ENCODE measurements at places on chromosomes 5 and 9.

- DNase-seq, result no peak
These were observed 221.1 kb upstream of the RORB start for GRCh38 chr9:74275872-74276508.

DNA sequence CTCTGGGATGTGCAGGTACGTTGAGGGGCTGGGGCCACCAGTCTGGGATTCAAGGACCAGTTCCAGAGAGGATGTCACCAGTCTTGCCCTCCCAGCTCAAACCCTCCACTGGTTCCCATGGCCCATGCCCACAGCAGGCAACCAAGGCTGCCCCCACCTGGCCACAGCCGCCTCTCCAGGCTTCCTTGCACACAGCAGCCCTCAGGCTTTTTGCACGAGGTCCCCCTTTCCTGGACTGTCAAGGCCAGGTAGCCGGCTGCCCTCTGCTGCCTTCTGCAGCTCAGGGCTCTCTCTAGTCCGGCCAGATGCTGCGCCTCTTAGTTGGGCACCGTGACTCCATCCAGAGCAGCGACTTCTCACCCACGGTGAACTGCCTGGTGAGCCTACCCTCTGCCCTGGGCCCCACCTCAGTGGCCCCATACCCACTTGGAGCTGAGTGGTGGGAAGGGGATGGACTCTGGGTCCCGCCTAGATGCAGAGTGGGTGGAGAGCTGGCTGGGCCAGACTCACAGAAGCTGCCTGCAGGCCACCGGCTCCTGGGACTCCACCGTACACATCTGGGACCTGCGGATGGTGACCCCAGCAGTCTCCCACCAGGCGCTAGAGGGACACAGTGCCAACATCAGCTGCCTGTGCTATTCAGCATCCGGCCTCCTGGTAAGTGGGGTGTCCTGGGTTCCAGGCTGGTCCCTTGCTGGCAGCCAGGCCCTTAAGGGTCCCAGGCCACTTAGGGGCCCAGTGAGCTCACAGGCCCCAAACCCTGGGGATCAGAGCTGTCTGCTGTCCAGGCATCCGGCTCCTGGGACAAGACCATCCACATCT, 2.9 kb downstream of the WDR38 start:
- no peak for DNase-seq

DNA sequence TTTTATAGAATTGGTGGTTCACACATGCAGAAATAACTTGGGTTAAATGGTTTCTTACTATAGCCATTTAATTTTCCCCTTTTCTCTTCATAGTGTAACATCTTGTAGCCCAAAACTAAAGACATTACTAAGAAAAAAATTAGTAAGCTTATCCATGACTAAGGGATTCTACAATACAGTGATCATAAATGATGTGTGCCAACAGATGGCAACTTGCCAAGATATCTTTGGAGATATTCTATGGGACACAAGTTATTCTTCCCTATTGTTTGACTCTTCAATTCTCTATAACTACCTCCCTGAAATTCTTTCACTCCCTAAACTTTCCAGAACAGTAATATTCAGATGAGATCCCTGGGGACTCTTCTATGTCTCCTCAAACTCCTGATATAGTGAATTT, 580.6 kb downstream of the PTPRD start:
- DNase-seq, result no peak

DNA sequence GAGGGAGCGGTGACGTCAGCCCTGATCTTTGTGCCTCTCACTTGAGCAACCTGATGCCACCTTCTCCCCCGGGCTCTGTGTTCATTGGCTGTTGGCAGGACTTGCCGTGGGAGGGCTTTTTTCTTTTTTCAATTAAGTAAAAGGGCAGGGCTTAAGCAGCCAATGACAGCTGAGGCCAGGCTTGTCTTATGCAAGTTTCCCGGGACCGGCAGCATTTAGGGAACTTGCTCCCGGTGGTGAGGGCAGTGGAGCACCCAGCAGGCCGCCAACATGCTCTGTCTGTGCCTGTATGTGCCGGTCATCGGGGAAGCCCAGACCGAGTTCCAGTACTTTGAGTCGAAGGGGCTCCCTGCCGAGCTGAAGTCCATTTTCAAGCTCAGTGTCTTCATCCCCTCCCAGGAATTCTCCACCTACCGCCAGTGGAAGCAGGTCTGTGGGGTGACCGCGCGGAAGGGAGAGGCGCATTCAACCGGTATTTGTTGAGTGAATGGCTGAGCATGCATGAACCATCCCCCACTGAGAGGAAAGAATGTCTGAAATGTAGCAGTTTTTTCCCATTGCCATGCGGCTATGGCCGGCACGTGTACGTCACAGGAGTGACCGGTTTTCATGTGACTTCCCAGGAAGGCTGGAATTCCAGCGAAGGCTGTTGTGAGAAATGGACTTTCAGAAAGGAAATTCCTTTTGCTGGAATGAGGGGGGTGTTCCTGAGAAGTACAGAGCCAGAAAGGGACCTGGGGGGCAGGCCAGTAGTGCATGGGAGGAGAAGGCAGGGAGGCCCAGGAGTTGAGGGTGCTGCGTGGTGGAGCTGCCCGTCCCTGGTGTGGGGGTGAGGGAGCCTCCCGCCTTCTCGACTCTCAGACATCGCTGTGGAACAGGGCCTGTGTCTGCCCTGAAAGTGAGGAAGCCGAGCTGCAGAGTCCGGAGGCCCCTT, 29.0 kb downstream of the PTGES2 start:
- no peak for DNase-seq

GRCh38 chr5:159339460-159339859, 9.2 kb upstream of the IL12B start:
- no peak for DNase-seq

- no peak for DNase-seq
These were observed 158.7 kb downstream of the ARRDC3 start for GRCh38 chr5:91224456-91224855.

GRCh38 chr9:79857188-79857587, 285.4 kb downstream of the TLE4 start:
- no peak for DNase-seq

DNA sequence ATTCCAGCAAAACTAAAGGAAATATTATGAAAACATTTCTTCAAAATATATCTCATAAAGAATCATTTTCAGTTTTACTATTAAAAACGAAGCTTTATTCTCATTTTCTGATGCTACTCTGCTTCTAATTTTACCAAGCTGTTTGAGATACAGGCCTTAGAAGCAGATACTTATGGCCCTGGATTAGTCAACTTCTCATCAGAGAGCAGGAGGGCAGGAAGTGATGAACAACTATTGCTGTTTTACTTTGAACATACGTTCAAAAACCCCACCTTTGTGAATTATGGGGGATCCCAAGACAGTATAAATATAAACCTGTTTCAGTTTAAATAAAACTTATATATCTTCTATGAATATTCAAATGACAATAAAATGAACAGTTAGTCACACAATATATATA, 16.0 kb downstream of the MPDZ start:
- DNase-seq, result no peak

DNA sequence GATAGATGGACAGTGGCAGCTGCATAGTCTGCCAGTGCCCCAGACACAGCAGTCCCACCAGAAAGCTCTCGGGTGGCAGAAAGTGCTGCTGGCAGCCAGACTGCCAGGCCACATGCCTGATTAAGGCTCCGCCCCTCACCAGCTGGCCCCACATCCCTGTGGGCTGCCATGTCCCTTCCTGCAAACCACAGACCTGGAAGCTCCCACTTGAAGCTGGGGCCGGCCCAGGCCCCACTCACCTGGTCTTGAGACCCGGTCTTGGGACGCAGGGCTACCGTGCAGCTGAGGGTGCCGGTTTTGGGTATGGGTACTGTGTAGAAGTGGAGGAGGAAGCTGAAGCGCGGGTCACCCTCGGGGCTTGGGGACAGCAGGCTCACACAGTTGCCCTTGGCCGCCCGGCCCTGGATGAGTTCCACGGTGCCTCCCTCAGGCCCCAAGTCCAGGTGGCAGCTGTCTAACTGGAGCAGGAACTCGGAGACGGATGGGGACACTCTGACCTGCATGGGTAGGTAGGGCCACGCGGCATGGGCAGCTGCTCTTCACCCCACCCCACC, 15.3 kb downstream of the FPGS start:
- DNase-seq, result no peak

DNA sequence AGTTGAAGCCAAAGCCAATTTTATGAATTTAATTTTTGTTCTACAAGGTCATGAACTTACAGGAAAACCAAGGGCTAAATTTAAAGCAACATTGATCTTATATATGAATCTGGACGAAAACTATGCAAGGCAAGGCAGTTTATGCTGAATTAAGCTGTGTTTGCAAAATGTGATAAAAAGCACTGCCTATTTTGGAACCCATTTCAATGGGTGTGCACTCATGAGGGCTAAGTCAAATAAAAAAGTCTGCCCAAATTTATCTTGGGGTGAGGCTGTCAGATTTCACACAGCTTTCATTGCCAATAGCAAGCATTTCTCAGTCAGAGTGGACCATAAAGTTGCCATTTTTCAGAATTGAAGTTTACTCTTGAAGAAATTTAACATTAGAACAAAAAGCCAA, 199.9 kb downstream of the LURAP1L start:
- DNase-seq, result no peak

GRCh38 chr5:125228363-125229070, 482.1 kb upstream of the ZNF608 start:
- no peak for DNase-seq

- no peak for DNase-seq
These were observed 499.8 kb downstream of the RASEF start for GRCh38 chr9:82563094-82563493.

GRCh38 chr5:25006237-25006636, 361.5 kb upstream of the CDH10 start:
- DNase-seq, result no peak

DNA sequence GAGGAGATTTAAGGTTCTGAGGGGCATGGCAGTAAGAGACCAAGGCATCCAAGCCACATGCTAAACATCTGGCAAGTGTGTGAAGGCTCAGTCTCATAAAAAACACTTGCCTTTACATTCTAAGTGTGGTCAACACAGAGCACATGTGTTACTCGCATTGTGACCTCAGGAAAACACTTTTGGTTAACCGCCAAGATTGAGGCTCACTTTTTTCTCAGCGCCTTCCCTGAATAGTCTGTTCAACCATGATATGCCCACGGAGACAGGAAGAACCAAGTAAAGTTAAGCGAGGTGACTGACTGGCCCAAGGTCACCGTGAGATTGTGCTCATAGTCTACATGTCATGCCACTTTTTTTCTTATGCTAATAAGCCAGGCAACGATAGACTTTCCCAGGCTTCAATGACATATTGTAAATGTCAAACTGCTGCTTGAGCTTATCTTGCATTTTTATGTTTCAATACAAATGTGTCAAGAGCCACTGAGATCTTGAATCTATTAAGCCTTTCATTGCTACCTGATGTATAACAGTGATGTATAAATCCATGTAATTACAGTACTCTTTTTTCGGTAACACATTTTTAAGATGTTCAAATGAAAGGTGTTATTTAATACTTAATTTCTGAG, 21.1 kb upstream of the IL9 start:
- DNase-seq, result peak; percentile 14

DNA sequence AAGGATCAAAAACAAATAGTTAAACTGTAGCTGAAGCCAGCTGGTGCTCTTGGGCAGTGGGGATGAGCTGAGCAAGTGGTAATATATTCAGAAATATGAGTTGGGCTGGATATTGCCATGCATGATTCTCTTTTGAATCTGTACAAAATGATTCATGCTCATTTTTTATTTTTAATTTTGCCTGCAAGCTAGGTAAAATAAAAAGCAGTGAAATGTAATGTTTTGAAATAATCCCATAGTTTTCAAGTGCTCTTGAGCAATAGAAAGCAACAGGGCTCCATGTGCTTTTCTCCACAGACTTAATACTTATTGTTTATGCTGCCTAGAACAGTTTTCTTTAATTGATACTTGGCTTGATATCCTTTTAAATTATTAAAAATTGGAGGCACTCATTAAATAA, 489.3 kb downstream of the TLE4 start:
- no peak for DNase-seq

DNA sequence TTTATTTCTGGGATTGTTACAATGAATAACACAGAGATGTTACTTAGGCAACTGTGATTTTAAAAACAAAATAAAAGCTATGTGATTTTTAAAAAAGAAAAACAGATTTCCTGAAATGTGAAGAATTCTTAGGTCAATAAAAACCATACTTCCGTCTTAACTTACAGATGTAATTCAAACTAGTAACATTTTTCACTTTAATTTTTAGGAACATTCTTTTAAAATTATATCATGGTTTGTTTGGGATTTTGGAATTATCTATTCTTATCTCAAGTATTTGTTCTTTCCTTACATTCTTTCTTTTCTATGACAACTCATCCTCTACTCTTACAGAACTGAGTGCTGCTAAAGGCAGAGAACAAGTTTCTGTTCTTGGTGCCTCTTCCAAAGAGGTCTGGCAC, 159.5 kb downstream of the RAPGEF6 start:
- no peak for DNase-seq

DNA sequence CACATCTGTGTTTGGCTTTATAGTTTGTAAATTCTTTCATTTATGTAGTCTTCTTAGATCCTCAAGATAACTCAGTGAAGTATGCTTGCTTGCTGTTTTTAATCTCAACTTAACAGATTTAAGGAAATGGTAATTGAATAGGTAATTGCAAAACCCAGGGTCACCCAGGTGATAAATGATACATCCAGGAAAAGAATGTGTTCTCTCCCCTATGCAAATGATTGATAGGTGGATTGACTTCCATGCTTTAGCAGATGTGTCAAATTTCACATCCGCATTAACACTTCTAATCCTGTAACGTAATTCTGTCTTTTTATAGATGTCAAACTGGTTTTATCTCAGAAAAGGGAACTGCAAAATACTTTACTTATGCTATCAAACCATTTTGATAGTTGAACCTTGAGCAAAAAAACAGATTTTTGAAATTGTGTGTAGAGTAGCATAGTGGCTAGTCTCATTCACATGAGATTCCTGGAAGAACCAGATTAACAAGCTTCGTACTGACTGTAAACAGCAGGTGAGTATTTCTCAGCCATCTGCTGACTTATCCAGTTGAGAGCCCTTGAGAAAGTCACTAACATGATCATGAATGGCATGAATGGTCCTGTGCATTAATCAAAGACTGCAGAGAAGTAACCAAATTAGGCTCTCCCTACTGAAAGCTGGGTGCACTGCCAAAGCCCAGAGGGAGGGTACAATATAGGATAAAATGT, 86.7 kb upstream of the PAM start:
- no peak for DNase-seq

DNA sequence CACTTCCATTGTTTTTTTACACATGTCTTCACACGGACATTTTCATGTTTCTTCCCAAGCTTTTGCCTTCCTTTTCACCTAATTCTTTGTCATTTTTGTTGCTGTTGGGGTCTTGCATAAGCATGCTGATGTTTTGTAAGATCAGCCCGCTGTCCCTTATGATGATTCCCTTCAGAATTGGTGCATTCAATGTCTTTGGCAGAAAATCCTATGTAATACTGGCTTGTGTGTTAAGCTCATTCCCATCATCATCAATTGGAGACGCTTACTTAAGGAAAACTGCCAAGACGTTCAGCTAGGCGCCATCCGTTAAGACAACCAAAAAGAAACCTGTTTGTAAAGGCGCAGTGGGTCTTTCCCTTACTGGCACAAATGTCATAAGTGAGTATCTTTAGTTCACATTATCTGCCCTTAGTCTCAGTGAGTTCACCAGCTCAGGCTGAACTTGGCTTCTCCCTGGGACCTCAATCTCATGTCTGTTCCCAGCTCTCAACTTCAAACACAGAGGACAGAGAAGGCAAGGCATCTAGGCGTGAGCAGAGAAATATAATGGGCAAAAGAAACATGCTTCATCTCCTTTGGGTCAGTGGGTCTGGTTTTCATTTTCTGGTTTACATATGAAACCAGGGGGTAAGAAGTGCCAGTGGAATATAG, 97.9 kb downstream of the EFNA5 start:
- no peak for DNase-seq

Data from MM.1S (cell line).